ENCODE measurements at places on chromosomes 7 and 10.

GRCh38 chr7:33155811-33156210, 26.4 kb downstream of the BBS9 start:
- no peak for DNase-seq

- DNase-seq: no peak
Measured at GRCh38 chr7:36280840-36281812, 108.5 kb upstream of the ANLN start.

GRCh38 chr10:67790534-67791408, 47.2 kb downstream of the DNAJC12 start:
- no peak for DNase-seq

GRCh38 chr10:91409869-91410637, at the start of gene HECTD2:
HECTD2 (plus strand) TSS chr10:91410344; CDS start chr10:91410439, 95 bp downstream.
- DNase-seq: peak; percentile 71

Data from stimulated activated CD8-positive, alpha-beta memory T cell treated with anti-CD3 and anti-CD28 coated beads, Interleukin-4, amount 100 ng/mL, for 24 hours (primary cell).